ENCODE measurements at places on chromosomes 1 and 21. TPM values are rescaled to one million over a fixed set of nuclear protein-coding genes. Genes with fewer than 3 reads are reported as not detected.

- no peak for DNase-seq
These were observed 171.4 kb upstream of the GALNT2 start for GRCh38 chr1:229895605-229896004.

DNA sequence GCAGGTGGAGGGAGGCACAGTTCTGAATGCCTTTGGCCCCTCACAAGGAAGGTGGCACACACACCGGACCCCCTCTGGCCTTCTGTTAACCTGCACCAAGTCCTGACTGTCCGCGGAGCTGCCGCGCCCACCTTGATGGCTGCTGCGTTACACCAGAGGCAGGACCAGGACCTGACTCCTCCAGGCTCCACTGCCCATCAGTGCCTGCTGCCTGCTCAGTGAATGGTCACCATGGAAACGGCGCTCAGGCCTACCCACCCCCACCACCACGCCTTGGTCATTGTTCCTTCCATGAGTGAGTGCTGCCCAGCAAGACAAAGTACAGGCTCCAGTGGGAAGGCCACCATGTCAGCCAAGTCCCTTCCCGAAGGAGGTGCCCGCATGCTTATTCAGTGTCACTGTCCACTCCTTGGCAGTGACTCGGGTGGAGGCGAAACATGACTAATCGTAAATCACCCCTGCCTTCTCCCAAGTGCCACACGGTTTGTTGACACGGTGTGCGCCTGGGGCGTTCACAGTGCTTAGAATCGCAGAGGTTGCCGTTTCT, 57.3 kb downstream of the SLC37A1 start:
- no peak for DNase-seq

- DNase-seq = no peak
These were observed 852.1 kb downstream of the PLA2G4A start for GRCh38 chr1:187680823-187681222.

- no peak for DNase-seq
These were observed 115.7 kb downstream of the GRIK3 start for GRCh38 chr1:36918604-36919003.

CACNA1S gene
- total RNA-seq = not detected

- no peak for DNase-seq
These were observed 101.9 kb upstream of the KCNE2 start for GRCh38 chr21:34261841-34262468.

DNA sequence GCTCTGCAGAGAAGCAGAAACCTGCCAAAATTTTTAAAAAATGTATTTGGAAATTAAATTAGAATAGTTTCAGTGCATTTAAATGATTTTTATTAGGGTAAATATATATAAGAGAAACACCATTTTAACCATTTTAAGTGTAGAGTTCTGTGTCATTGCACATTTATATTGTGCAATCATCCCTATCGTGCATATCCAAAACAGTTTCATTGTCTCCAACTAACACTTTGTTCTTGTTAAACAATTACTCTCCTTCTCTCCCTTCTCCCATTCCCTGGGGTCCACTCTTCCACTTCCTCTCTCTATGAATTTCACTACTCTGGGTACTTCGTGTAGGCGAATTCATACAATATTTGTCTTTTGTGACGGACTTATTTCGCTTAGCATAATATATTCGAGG, 6.0 kb upstream of the OR2L8 start:
- no peak for DNase-seq

AQP10 gene
- not detected for total RNA-seq

GRCh38 chr1:186915555-186915954, 86.8 kb downstream of the PLA2G4A start:
- DNase-seq = no peak

TMEM52 gene
- total RNA-seq = 2.7 TPM

DNA sequence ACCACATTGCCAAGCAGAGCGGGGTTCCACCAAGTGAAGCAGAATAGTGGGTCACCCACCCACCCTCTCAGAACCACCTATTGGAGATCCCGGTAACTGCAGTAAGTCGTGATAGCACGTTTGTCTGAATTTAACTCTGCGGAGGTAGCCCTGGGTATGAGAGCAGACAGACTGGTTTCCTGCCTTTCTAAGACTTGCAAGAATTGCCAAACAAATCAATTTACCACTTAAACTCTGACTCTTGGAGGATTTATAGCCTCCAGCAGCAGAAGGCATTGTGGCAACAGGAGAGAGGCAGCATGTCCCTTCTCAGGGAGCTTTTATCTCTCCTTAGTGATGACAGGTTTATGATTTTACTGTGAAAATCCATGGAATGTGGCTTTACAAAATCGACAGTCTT, 287.9 kb upstream of the FMN2 start:
- DNase-seq = no peak

LIPI gene
- not detected for total RNA-seq

GRCh38 chr1:242205622-242206489, 207.0 kb upstream of the MAP1LC3C start:
- no peak for DNase-seq

DNA sequence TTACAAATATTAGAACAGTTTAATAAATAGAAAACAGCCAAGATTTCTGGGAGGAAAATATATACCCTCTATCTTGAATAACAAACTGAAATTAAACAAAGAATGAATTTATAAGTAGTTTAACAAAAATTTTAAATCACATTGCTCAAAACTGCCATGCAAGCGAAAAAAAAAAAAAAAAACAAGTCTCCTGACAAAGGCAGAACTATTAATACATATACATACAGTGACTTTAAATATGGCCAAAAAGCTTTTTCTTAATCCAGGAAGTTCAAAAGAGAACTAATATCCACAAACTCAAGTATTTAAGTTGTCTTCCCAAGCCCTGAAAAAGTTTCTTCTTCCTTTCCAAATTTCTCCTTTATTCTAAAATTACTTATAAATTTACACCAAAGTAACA, 63.5 kb upstream of the MUTYH start:
- no peak for DNase-seq

Data from activated naive CD8-positive, alpha-beta T cell treated with anti-CD3 and anti-CD28 coated beads for 36 hours (primary cell).